ENCODE measurements at places on chromosomes 3 and 15.

GRCh38 chr15:62566248-62566647 is 401.2 kb upstream of the C2CD4B start:
- no peak for DNase-seq

GRCh38 chr15:73388256-73388781 is 19.6 kb upstream of the HCN4 start:
- DNase-seq = no peak

DNA sequence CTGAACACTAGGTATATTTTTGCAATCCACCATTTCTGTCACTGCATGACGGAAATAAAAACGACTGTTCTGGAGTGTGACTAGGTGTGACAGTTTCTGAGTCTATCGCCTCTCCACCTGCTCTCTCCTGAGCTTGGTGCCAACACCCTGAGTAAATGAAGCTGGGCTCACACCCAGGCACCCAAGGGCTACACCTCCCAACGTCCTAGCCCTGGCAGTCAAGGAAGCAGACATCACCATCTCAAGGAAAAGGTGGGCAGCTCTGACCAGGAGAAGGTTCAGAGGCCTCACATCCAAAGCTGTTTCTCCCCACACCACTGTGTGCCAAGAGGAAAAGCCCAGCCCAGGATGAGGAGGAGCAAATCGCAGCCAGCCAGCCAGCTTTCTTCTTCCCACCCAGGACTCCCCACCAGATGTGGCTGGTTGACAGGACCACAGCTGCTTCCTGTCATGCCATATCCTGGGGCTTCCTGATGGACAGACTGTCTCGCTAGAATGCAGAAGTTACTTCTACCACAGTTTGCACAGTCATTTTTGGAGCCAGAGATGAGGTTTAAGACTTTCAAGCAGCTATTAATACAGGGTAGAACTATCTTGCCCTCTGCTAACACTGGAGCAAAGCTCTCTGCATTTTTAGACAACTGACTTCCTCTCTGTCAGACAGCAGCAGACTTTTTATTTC is 3.3 kb downstream of the SCAMP2 start:
- DNase-seq = no peak

GRCh38 chr3:94645790-94646189 is 582.9 kb downstream of the NSUN3 start:
- no peak for DNase-seq

DNA sequence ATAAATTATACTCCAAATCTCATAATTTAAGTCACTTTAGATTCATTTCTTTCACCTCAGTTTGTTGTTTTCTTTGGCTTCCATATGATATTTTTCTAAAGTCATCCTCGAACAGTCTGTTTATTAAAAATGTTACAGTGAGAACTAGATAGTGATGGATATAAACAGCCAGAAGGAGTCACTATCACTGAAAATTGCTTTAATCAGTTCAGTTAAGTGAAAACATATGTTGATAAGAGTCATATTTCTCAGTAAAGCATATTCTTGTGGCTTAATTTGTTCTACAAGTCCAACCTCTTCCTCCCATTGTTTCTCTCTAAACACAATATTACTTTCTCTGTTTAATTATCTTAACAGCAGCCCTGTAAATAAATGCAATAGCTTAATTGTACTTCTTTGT is 427.5 kb upstream of the ALCAM start:
- no peak for DNase-seq

GRCh38 chr15:35545316-35545823 is 595 bp downstream of the DPH6 start:
- DNase-seq = no peak

GRCh38 chr3:195693428-195694216 is 27.2 kb upstream of the MUC20 start:
- DNase-seq = no peak

DNA sequence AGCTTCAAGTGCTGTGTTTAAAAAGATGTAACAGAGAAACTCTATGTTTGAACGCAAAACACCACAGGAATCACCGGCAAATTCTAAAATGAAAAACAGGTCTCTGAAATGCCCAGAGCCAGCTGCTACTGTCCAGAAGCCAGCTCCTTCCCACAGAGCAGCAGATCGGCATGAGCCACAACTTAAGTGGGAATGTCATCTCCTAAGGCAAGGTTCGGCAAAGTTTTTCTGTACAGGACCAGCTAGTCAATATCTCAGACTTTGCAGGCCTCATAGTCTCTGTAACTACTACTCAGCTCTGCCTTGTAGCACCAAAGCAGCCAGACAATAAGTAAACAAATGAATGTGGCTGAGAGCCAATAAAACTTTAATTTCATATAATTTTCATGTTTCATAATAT is 4.9 kb downstream of the PLOD2 start:
- no peak for DNase-seq

GRCh38 chr3:165820671-165821123 is 16.5 kb downstream of the BCHE start:
- DNase-seq = no peak

DNA sequence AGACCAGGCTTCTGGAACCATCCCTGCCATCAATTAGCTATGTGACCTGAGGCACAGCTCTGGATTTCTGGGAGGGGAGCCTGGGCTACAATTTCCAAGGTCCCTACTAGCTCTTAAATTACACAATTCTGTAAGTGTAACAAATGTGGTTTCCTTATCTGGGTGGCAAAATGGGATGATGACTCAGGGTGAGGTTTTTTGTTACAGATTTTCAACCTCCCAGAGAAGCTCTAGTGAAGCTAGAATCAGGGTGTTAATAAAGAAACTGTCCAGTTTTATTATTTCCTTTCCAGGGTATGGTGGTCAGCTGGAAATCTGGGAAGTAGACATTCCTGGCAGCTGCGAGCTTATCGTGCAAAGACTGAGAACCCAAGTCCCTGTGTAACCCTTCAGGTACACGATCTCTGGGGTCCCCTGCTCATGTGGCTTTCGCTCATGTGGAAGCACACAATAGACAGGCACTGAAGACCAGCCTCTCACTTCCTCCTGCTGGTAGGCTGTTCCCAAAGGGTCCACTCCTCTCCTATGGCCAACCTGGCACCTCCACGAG is 7.3 kb downstream of the RAB27A start:
- no peak for DNase-seq

DNA sequence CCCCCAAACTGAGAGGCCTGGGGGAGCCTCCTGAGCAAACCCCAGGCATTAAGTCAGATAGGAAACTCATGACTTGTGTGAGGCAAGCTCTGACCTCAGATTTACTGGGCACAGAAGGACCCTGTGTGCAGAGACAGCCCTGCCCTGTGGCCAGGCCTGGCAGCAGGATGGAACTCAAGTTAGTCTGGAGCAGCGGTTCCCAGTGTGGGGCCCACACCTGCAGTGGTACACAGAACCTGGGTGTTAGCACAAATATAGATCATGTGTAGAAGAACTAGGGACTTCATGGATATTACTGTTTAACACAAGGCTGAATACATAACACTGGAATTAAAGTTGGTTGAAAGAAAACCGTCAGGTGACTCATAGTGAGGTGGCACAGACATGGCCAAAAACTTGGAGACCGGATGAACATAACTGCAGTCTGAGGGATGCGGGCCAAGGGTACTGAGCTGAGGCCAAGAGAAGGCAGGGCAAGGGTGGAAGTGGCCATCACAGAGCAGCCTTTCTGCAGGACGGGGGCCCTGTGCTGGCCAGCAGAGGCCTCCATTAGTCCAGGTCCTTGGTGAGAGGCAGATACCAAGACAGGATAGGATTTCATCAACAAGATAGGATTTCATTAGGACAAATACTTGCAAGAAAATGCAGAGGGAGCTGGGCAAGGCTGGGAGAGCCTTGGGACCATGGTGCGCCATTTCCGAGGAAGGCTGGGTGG is 40.9 kb downstream of the IRAK2 start:
- no peak for DNase-seq

DNA sequence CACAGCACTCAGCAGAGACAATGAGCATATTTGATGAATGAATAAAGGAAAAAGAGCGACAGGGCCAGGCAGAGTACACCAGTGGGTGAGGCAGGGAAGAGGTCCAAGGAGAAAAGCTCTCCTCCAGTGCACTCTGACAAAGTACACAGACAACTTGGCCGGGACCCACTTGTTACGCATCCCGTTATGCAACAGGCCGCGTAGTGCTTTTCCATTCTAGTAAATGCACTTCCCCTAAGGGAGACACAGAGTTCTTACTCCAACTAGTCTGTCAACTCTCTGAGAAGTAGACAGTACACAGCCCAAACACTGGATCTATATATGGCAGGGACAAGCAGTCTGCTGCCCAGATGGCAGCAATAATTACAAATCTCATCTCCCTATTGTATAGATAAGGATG is 18.5 kb downstream of the LARP6 start:
- DNase-seq = no peak

DNA sequence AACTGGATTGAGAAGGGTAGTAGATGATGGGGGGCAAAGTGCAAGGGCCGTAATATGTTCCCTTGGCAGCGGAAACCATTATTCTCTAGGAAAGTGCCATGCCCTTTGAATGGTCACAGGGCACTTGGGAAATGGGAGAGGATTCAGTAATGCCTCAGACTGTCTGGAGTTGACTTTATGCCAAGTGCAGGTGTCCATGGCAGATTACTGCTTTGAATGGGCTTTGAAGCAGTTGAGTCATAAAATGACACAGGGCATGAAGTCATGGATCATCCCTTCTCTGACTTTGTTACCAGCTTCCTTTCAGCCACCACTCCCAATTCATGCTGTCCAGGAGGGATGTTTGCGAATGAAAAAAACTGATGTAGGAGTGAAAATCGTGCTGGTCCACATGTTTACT is 20.1 kb downstream of the AADACL2 start:
- no peak for DNase-seq

DNA sequence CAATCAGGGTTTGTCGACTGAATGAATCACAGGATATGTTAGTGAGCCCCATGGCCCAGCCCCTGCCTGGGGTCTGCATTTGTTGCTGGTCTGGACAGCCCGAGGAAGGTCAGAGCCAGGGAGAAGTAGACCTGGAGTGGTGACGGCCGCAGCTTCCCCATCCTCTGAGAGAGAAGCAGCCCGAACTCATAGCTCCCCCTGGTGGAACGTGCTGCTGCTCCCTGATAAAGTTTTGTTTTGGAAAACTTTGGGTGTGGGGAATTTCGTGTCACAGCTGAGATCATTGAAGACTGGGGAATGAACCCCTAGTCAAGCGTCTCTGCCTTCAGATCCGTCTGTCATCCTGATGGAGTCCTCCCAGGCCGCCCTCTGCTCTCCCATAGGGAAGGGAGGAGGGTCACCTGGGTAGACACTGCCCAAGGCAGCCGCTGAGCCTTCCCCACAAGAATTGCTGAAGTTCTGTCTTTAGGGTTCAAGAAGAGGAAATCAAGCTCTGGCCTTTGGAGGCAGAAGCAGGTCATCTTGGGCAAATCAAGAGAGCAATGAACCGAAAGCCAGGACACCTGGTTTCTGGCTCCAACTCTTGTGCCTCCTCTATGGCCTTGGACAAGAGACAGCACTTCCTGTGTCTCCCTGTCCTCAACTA is 60.5 kb downstream of the GLDN start:
- no peak for DNase-seq

GRCh38 chr3:196916221-196916620 is 26.1 kb downstream of the NCBP2 start:
- no peak for DNase-seq

DNA sequence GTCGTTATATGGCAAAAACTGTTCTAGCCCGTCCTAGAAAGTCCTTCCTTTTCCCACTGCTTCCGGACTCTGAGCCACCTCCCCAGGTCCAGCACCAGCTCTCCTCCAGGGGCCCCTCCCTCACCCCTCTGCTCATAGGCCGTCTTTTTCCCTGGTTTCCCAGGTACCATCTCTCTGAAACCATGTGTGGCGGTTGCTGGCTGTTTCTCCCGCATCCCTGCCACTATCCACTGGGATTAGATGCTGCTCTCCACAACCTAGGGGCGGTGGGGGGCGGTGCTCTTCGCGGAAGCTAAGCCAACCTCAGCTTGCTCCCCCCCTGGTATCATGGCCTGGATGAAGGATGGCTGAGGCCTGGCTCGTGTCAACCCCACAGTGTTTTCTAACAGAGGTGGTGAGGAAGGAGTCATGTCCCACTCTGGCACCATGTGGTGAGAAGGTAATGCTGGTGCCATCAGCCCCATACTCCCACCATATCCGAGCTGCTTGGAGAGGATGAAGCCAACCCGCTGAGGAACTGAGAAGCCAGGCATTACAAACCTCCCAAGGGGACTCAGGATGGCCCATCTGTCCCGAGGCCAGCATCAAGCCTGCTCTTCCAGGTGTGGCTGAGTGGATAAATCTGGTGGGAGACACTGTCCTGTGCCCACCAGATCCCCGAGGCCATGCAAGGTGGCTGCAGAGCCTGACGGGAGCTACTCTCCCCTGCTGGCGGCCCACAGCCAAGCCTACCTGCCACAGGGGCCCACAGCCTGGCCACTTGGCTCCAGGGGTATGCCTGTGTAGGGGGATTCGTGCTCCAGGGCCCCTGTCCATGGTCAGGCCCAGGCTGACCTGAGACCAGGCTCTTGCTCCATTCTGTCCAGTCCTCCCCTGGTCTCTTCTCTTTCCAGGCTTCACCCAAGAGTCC is 27.9 kb upstream of the SLC41A3 start:
- DNase-seq = no peak

DNA sequence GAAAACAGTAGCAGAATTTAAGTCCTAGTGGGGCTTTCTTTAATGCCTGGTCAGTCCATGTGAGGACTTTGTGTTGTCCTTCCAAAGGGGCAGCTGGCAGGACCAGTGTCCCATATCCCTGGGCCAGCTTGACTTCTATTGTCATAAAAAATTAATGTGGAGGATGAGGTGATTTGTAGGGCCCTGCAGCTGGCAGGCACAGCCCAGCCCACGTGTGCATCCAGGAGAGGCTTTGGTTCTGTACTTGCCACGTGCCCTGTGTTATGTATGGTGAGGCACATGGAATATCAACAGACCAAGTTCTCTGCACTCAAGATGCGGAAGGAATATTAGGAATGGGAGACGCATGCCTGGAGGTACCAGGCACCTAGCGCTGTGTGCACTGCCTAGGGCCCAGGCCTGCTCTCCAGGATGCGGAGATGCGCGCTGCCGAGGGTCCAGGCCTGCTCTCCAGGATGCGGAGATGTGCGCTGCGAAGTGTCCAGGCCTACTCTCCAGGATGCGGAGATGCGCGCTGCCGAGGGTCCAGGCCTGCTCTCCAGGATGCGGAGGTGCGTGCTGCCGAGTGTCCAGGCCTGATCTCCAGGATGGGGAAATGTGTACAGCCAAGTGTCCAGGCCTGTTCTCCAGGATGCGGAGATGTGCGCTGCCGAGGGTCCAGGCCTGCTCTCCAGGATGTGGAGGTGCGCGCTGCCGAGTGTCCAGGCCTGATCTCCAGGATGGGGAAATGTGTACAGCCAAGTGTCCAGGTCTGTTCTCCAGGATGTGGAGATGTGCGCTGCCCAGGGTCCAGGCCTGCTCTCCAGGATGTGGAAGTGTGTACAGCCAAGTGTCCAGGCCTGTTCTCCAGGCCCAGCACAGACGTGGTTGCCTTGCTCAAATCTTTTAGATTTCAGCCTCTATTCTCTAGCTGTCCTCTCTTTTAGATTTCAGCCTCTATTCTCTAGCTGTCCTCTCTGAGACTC is 183.3 kb upstream of the ROPN1 start:
- DNase-seq = no peak

- no peak for DNase-seq
These were observed 8.3 kb downstream of the RPL14 start for GRCh38 chr3:40465456-40465855.

DNA sequence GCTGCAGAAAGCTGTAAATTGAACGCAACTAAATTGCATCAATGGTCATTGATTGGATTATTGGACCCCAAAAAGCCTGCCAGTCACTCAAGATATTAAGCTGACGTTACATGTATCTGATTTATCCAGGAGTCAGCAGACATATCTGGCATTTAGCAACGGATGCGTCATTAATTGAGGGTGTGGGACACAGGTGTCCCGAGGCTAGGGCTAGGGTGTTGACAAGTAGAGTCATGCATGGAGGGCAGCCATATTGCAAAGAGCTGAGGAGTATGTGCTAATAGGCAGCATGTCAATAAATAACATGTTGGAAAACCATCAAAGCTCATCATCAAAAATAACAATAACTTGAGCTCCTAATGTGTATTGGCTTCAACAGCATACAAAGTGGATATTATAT is 234.5 kb upstream of the GOLGA6L4 start:
- DNase-seq = no peak

Measured in stimulated activated CD8-positive, alpha-beta memory T cell treated with anti-CD3 and anti-CD28 coated beads, Interleukin-2, amount 100 ng/mL, for 48 hours (primary cell).